ENCODE measurements at places on chromosomes 5 and 9.

GRCh38 chr9:136316271-136316751 lies 11.0 kb upstream of the GPSM1 start:
- no peak for DNase-seq

- DNase-seq: no peak
Measured at GRCh38 chr9:105359892-105360291, 87.9 kb upstream of the FSD1L start.

DNA sequence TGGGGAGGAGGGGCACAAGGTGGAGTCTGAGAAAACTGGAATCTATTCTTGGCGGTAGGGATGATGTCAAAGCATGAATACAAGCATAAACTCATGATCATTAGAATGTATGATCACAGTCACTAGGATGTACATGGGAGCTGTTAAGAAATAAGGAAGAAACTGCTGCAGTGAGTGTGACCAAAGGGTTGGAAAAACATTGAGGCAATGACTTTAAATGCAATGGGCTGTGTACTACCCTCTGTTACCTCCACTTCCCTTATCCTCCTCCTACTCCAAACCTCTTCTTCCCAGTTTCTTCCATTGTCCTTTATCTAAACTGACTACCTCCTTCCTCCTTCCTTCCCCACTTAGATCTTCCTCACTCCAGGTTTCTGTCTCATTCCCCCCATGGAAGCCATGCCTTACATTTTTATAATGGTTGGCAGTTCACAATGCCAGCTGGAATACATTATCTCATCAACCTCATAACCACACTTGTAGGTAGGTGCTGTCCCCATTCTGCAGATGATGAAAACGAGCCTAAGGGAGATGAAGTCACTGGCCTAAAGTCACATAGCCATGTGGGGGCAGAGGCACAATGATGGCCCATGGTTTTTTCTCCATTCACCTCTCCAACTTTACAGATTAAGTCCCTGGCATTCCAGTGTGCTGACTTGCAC lies 21.9 kb upstream of the TNFSF15 start:
- DNase-seq: no peak

- DNase-seq: peak; percentile 6
Measured at GRCh38 chr5:1298723-1299510, 4.0 kb upstream of the TERT start.

DNA sequence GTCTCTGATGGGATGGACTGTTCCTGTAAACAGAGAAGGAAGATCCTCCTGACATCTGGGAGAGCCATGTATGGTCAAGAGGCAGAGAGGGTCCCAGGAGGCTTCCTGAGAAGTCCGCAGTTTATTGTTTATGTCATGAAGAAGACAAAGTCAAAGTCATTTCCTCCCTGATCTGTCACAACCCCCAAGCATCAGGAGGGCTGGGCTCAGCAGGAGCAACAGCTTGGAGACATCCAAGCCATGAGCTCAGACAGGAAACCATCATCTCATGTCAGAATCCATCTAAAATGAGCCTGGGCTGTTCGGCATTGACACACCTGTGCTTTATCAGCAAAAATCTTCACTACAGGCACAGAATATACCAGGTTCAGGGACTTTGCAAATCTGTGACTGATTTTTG lies 325.0 kb upstream of the MSX2 start:
- DNase-seq: no peak

DNA sequence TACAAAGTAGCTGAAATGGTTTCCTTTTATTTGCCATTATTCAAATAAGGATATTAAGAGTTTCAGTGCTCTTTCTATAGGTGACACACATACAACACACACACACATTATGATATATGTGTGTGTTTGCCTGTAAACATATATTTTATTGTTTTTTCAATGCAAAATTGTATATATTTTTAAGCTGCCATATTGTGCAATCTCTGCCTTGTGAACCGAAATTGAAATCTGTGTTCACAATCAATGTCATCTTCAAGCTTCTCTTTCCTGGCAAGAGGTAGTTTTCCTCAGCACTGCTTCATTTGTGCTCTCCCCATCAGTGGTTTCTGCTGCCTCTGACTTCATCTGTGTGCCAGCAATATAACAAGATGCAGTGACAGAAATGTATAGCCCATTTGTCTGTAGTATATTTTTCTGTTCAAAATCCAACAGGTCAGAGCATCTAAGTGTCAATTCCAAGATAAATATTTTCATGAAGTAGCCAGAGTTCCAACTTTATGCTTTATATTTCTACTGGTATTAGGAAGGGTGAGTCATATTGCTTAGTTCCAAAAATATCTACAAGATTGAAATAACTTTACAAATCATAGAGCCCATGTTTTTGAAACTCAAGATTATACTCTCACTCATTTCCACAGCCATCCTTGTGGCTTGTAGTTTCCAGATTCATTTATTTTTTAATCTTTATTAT lies 1704.8 kb upstream of the CDH9 start:
- no peak for DNase-seq

- no peak for DNase-seq
Measured at GRCh38 chr9:93017621-93018020, 40.9 kb upstream of the SUSD3 start.

DNA sequence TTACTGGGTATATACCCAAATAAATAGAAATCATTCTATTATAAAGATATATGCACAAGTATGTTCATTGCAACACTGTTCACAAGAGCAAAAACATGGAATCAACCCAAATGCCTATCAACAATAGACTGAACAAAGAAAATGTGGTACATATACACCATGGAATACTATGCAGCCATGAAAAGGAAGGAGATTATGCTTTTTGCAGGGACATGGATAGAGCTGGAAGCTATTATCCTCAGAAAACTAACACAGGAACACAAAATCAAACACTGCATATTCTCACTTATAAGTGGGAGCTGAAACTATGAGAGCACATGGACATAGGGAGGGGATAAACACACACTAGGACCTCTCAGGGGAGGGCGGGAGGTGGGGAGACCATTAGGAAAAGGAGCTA lies 298.4 kb upstream of the CDH9 start:
- DNase-seq: no peak

GRCh38 chr5:136197462-136198142 lies 4.6 kb upstream of the SMIM32 start:
- DNase-seq: no peak

DNA sequence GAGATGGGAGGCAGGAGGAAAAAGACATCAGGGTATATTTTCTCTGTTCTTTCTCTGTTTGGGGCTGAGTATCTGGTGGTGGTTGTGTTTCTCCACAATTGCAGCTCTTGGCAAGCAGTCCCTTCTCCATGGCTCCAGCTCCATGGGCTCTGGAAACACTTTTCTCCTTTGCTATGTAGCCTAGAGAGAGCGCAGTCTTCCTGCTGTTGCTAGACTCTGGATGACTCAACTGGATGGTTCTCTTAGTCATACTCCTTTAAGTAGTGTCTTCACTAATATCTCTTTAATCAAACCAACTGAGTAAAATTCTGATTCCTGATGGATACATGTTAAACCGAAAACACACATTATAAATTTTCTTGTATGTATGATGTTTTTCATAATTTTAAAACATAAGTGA lies 3.3 kb upstream of the PLGRKT start:
- no peak for DNase-seq

GRCh38 chr5:1093361-1093760 lies 18.5 kb downstream of the SLC12A7 start:
- DNase-seq: no peak

GRCh38 chr5:65776441-65777141 lies 54.6 kb downstream of the NLN start:
- no peak for DNase-seq

- no peak for DNase-seq
Measured at GRCh38 chr5:81525690-81526089, 131.8 kb upstream of the ACOT12 start.

DNA sequence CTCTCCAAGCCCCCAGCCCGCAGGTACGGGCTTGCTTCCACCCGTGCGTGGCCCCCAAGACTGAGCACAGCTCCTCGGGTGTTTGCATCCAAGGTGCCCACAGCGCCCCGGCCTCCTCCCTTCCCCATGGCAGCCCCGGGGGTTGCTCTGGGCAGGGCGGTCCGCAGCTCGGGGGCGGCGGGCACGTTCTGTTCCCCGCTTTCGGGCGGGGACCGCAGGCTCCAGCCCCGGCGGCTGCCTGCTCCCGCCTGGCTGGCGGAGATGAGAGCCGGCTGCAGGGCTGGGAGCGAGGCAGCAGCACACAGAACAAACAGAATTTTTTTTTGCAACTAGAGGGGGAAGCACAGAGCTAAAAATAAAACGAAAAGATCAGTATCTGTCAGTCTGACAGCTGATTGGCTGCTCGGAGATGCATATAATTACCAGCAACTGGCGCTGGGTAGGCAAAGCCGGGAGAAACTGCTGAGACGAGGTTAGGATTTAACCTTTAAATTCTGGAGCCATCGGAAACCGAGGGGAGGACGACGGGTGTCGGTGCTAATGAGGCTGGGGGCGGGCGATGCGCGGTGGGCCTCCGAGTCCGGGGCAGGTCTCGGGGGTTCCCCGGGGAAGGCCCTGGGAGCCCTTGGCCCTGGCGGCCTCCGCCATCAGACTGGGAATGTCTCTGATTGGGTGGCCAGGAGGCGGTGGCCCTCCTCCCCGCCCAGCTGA lies 142.7 kb upstream of the IER5L start:
- DNase-seq: peak; percentile 40

DNA sequence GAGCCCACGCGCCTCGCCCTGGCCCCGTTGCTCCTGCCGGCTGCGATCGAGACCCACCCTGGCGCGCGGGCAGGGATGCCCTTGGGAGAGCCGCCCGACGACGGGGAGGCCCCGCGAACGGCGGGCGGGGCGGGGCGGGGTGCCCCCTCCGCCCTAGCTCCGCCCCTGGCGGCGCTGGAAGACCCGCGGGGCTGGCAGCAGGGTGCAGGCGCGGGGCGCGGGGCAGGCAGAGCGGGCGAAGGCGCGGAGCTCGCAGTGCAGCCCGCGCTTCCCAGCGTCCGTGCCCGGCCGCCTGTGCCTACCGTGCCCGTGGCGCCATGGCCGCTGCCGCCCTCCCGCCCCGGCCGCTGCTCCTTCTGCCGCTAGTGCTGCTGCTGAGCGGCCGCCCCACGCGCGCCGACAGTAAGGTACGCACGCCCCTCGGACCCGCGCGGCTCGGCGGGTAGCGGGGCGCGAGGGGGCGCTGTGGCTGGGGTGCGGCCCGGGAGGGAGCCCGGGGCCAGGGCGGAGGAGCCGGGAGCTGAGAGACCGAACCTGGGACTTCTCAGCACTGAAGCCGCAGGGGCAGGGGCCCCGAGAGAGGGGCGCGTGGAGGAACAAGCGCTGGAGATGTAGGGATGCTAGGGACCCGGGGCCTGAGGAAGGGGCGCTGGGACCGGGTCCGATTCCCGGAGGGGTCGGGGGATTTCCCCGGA lies at the start of gene OLFML2A:
OLFML2A (plus strand) TSS at position 180 of the 695 bp plus-strand sequence; CDS start at position 318, 138 bp downstream.
- peak; percentile 78 for DNase-seq

DNA sequence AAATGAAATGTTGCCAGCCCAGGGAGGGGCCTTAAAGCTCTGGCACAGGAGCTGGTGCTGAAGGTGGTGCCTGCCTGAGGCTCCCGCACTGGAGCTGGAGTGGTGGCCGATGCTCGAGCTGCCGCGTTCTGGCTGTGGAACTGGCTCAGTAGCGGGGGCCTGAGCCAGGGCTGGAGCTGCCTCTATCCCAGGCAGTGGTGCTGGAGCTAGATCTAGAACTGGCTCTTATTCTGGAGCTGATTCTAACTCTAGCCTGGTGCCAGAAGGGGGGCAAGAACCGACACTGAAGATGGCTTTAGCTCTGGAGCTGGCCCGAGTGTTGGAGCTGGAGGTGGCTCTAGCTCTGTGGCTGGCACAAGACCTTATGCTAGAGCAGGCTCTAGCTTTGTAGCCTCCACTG lies 19.2 kb downstream of the OBP2B start:
- DNase-seq: no peak

GRCh38 chr9:93451849-93452709 lies 594 bp downstream of the FAM120A start:
- DNase-seq: peak; percentile 48

- DNase-seq: no peak
Measured at GRCh38 chr5:73296772-73297171, 123.8 kb downstream of the TMEM174 start.

- peak; percentile 93 for DNase-seq
Measured at GRCh38 chr5:1101961-1102713, 9.7 kb downstream of the SLC12A7 start.

- no peak for DNase-seq
Measured at GRCh38 chr5:125559296-125559695, 812.9 kb upstream of the ZNF608 start.

DNA sequence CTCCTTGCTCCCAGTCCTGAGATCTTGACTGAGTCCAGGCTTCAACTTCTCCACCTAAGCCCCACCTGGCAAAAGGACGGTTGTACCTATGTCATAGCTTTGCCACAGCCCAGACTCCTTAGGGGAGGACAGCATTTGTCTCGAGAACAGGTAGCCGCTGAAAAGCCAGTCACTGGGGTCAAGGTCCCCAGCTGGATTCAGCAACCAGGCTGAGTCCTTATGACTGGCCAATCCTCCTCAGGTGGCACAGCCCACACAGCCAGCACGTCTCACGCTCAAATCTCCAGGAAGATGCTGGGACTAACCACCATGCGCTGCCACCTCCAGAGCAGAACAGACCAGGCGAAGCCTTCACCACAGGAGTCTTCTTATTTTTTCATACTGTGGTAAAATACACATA lies 27.9 kb upstream of the SMU1 start:
- no peak for DNase-seq

DNA sequence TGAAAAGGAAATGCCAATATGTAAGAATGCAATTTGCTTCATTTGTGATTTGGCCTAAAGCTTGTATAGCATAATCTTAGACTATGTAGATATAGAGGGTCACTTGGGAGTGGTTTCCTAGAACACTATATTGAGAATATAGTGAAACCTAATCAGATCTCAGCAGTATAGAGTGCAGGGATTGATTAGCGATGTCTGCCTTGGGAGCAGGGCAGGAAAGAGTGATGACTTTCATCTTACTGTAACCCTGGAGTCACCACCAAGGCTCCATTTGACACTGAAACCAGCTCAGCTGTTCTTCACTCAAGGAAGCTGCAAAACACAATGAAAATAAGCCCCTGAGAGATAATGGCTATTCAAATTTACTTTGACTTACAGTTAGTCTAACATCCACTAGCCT lies 26.2 kb upstream of the ARRDC3 start:
- no peak for DNase-seq

DNA sequence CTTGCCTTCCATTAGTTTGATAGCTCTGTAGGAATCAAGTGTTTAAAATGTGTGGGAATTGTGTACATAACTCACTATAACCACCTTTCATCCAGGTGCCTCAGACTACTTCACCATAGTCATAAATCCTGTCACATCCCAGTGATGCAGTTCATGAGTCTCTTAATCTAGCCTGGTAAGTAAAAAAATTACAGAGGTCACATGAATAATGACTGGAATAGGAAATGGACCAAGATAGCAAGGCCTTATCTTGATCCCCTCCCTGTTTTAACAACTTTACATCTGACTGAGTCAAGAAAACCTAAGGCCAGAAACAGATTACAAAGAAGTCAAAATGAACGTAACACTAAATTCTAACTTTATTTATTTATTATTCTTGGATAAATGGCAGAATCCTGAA lies 1.5 kb upstream of the RNF145 start:
- DNase-seq: no peak

- no peak for DNase-seq
Measured at GRCh38 chr5:120297616-120298015, 166.5 kb upstream of the PRR16 start.
